CD4-positive, alpha-beta T cell treated with Interleukin-12 subunit alpha and Interleukin-12 subunit beta, for 1 hour (primary cell): ENCODE measurements at places on chromosomes 13 and 19.

DNA sequence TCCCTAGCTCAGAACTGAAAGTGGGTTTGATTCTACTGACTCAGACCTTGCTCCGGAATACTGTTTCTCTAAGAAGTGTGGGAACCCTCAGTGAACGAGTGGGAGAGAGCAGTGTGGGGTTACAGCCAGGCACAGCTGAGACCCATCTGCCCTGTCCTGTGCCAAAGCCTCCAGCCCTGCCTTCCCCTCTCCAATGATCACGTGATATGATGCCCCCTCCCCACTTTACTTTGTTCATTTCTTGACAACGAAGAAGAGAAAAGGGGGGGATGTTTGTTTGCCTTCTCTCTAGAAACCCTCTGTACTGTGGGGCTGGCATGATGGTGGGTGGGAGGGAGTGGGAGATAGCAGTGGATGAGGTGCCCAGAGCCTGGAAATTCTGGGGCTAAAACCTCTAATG lies 96.0 kb downstream of the RNASEH2B start:
- DNase-seq: no peak

DNA sequence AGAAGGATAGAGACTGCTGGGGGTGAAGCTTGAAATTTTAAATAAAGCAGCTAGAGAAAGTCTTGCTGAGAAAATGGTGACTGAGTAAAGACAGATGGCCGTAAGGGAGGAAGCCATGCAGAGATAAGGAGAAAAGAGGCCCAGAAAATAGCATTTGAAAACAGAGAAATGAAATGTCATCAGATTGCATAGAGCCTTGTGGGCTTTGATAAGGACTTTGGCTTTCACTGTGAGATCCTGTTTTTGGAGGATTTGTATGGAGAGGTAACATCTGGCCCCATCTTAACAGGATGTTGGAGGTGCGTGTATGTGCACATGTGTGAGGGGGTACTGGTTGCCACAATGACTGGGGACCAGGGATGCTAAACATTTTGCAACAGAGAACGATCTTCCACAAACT lies 19.5 kb upstream of the ATP8A2 start:
- no peak for DNase-seq

DNA sequence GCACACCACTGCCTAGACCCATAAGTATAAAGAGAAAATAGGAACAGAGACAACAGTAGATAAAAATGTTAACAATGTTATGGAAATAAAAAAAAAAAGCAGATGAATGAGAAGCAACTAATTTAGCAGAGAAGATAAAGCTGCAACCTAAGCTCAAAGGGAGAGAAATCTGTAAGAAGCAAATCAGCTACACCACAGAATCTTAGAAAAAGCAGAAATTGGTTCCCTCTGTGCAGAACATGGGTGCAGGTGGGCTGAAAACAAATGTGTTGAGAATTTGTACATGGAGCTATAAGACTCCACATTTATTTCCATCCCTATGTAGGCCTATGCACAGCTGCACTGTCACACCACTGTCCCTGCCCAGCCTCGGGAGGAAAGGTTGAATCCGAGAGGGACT lies 44.8 kb upstream of the KATNAL1 start:
- no peak for DNase-seq

DNA sequence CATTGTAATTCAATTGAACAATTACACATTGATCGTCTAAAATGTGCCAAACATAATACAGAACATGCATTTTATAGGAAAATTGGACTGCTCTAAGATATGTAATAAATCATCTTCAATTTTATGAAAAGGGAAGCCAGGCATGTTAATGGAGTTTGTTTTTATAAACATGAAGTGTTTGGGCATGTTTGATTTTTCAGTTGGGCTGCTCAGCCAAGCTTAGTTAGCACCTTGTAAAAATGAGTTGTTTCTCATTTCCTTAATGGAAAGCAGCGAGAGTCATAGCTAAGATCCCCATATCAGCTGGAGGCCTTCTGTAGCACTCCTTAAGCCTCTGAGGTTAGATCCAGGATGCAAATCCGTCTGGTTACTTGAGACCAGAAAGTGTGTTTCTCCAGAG lies 422.3 kb downstream of the SPRY2 start:
- no peak for DNase-seq

GRCh38 chr13:61463024-61463423 lies 47.4 kb upstream of the PCDH20 start:
- DNase-seq: no peak

- no peak for DNase-seq
Observed at GRCh38 chr13:33677215-33677614, 140.7 kb upstream of the RFC3 start.

DNA sequence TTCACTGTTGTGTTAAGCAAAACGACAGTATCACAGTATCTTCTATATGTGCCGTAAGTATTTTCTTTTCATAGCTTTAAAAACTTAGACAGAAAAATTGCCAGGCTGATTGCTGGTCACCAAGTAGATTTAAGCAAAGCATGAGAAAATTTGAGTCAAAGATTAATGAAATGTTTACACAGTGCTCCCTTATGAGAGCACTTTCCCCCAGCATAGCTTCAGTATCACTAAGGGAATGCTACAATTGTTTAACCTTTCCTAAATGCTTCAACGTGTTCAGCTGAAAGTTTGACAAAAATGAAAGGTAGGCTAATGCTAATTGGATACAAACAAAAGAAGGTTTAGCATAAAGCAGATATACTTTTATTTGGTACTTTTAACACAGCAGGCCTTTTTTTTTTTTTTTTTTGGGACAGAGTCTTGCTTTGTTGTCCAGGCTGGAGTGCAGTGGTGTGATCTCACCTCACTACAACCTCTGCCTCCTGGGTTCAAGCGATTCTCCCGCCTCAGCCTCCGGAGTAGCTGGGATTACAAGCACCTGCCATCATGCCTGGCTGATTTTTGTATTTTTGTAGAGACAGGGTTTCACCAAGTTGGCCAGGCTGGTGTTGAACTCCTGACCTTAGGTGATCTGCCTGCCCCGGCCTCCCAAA lies 23.4 kb downstream of the PCCA start:
- no peak for DNase-seq

GRCh38 chr13:84086847-84087162 lies 204.5 kb upstream of the SLITRK1 start:
- DNase-seq: no peak

DNA sequence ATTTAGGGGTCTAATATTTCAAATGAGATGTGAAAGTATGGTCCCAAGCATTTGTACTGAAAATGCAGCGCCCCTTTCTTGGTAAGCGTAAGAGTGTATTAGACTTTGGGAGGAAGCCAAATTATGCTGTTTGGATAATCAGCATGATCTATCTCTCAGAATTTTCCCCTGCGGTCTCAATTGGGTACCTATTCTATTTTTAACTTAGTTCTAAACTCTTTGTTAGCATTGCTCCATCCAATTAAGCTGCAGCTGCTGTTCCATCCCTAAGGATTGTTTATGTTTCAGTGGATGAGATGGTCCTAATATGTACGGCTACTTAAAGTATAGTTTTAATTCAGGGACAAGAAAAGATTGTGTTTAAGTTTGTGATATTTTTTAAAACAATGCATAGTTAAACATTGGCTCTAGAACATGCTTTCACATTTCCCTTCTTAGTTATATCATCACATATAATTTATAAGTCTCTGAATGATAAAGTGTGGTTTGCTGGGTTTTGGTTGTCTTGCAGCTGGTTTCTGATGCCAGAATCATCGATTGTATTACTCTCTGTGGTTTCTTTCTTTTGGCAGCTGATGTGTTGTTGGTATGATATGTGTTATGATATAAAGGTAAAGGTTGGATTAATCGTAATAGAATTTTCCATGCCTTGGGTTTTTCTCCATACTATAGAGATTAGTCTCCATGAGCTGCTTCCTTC lies 15.0 kb downstream of the POLR1D start:
- no peak for DNase-seq

GRCh38 chr13:51125495-51126226 lies 14.6 kb upstream of the C13orf42 start:
- DNase-seq: peak; percentile 48

GRCh38 chr13:35411059-35411744 lies 65.3 kb downstream of the MAB21L1 start:
- DNase-seq: no peak

- DNase-seq: no peak
Observed at GRCh38 chr19:46124638-46125115, at the start of gene IGFL3. Gene IGFL3 (minus strand): TSS chr19:46124688. CDS start chr19:46124649, 39 bp downstream.

DNA sequence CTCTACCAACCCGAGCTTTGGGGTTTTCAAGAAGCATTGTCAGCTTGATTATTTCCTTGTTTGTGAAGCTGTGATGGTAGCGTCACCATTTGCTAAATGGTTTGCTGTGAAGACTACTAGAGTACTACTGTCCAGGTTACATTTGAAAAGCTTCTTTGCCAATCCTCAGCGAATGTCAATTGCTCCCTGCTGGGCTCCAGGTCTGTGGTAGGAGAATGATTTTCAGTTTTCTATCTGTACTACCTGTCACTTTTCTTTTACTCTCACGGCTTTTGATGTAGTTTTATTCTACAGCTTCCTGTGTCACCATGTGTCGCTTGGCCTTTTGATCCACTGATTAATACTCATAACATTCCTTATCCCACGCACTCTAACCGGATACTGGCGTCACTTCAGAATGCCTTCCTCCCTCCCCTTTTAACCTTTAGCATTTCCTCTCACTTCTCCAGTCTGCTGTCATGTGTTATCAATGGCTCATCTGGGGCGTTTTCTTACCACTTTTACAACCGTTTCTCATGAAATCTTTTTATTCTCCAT lies 7.5 kb upstream of the GPR183 start:
- peak; percentile 81 for DNase-seq

DNA sequence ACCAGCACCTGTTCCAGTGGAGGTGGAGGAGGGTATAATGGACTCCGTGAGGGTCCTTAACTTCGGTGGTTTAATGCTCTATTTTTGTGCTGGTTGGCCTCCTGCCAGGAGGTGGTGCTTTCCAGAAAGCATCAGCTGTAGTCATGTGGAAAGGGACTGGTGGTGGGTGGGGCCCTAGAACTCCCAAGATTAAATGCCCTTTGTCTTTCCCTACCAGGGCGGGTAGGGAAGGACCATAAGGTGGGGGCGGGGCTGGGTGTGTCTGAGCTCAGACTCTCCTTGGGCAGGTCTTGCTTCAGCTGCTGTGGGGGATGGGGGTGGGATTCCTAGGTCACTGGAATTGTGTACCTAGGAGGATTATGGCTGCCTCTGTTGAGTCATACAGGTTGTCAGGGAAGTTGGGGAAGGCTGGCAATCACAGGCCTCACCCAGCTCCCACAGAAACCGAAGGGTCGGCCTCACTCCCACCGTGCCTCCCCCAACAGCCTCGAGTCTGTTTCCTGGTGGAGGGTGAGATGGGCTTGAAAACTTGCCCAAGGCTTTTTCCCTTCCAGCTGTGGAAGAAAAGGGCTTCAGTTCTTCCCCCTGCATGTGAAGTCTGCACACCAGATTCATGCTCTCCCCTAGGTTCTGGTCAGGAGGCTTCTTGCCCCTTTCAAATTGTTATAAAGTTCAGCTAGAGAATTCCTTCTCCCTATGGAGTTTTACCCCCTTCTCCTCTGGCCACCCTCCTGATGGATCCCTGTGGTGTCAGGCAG lies 60.3 kb upstream of the CLDN10 start:
- no peak for DNase-seq

DNA sequence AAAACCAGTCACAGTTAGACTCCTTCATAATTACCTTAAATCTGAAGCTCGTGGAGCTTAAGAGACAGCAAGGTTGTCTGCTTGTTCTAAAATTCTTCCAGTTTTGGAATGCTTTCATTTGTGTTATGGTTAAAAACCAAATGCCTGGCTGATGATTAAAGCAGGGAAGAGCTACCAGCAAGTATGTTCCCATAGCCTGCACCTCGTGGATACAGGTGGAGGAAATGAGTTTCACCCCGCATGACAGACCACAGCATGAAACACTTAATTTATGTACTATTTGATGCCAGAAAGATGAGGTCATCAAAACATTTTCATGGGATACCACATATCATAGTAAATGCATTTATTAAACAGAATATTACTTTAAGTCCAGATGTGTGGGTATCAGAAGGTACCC lies 416 bp upstream of the DOCK9 start:
- no peak for DNase-seq

DNA sequence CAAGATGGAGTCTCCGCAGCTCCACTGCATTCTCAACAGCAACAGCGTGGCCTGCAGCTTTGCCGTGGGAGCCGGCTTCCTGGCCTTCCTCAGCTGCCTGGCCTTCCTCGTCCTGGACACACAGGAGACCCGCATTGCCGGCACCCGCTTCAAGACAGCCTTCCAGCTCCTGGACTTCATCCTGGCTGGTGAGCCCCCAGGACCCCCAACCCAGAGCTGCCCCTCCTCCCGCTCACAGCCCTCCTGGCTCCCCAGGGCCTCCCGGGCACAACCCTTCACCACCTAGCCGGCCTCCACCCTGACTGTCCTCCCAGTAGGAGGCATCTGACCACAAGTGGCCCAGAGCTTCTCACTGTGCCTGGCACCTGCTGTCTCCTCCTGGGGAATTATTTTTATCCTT lies 9.4 kb downstream of the SYNGR4 start:
- DNase-seq: no peak

- peak; percentile 81 for DNase-seq
Observed at GRCh38 chr13:50123862-50124535, 108.8 kb downstream of the KCNRG start.

DNA sequence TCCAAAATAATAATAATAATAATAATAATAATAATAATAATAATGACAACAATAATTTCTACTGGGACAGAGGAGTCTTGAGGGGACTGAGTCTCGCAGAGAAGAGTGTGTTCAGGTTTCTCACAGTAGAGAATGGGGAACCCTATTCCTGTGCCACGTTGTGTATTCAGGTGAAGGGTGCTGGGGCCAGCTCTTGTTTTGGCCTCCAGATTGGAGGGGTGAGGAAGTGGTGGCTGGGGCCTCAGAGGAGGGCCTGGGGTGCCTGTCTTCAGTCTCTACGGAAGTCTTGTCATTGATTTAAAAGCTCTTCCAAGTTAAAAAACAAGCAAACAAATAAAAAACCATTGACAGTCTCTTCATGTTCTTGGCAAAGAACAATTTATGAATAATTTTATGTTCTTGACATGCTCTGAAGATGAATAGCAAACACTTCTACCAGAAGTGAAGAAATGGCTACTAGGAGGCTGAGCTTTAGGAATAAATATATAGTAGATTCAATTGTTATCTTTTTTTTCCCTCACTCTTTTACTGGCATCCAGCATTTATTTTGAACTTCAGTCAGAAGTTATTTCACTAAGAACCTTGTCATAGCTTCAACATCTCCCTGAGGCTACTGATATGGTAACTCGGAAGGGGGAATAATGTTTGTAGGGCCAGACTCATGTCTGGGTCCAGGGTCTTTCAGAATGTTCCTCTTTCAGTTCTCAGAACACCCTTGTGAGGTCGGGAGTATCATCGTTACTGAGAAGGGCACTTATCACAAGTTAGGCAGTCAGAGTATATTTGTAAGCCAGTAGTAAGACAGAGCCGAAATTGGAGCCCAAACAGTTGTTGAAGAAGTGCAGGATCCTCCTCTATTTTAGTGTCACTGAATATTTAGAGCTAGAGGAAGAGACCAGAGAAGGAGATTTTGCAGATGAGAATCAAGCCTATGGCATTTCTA lies 13.1 kb downstream of the LRCH1 start:
- no peak for DNase-seq

- DNase-seq: no peak
Observed at GRCh38 chr13:107845911-107846310, 369.4 kb downstream of the LIG4 start.

- DNase-seq: no peak
Observed at GRCh38 chr19:42220751-42221097, 612 bp downstream of the ZNF526 start.
